ENCODE measurements at places on chromosomes 4 and X. TPM values are rescaled to one million over a fixed set of nuclear protein-coding genes. Genes with fewer than 3 reads are reported as not detected.
A peak's percentile ranks its signal among the peaks of the same experiment; 100 is the strongest.

The UGT2B11 gene
- total RNA-seq = not detected

The RHOXF2 gene
- not detected for total RNA-seq

The ETDB gene
- not detected for total RNA-seq

DNA sequence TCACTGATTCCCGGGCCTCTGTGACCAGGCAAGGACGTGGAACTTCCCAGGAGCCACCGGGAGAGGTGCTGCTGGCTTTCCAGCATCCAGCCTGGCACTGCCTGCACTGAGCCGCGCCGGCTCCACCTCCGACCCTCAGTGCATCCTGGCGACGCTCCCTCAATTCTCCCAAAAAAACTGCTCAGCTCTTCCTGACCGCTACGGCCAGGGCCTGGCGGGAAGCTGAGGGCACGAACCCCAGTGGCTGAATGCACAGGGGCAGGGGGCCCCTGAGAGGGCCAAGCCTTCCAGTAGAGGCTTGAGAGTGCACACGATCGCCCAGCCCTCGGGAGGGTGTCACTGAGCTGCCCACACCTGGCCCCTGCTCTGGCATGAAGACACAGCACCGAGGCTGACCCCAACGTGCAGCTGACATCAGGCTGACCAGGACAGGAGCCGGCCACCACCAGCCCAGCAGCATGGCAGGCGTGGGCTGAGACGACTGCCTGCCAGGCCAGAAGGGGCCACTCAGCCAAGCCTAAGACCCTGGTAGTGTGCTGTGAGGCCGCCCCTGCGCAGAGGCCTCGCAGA, 6.9 kb downstream of the CTBP1 start:
- no peak for DNase-seq

- no peak for DNase-seq
Observed at GRCh38 chr4:98298022-98298421, 36.8 kb downstream of the RAP1GDS1 start.

DNA sequence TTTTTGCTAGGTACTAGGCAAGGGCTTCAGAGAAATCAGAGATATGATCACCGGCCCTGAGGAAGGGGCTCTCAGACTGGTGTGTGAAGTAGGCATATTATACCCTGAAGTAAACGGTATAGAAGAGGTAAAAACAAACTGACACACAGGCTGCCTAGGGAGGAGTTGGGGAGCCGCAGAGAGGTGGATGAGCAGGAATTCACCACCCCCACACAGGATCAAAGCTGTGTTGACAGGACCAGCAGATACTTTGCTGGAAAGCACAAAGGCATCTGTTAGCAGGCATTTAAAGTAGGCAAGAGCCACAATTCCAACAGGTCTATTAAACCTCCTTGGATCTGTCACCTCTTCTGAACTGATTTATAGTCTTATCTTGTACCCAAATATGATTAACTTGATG, 71.8 kb upstream of the GPR34 start:
- DNase-seq = no peak

DNA sequence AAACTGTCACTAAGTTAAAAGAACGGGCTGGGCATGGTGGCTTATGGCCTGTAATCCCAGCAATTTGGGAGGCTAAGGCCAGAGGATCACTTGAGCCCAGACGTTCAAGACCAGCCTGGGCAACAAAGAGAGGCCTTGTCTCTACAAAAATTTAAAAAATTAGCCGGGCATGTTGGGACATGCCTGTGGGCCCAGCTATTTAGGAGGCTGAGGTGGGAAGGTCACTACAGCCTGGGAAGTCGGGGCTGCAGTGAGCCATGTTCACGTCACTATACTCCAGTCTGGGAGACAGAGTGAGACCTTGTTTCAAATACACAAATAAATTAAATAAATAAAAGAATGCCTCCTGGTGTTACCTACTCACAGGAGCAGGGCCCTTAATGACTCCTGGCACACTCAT, 69.5 kb downstream of the APBB2 start:
- DNase-seq = no peak

GRCh38 chr4:152258804-152259708, 276.8 kb downstream of the FBXW7 start:
- DNase-seq = no peak

GRCh38 chr4:56690393-56690792, 9.3 kb upstream of the HOPX start:
- no peak for DNase-seq

DNA sequence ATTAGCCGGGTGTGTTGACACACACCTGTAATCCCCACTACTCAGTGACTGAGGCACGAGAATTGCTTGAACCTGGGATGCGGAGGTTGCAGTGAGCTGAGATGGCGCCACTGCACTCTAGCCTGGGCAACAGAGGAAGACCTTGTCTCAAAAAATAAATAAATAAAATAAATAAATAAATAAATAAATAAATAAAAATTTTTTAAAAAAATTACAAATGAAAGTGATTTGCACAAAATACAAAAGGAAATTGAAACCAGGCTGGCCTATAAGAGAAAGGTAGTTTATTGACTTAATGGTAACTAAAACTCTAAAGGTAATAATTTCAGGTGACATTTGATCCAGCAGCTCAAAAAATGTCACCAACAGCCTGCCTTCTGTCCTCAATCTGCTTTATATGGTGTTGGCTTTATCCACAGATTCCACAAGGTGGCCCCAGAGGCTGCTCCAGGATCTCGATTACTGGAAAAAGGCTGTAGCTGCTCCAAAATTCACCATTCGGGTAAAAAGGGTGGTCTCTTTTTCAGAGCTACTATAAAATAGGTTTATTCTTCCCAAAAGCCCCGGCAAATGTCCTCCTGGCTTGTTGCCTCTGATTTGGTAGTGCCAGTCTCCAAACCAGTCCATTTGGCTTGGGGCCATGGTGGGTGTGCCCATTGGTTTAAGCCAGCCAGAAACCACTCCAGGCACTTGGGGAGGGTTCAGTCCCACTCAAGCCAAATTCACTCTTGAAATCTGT, 61.4 kb upstream of the TRIM2 start:
- DNase-seq = peak; percentile 84

- peak; percentile 98 for DNase-seq
Observed at GRCh38 chrX:47193475-47194193, at the start of gene UBA1. TSS of gene UBA1 (plus strand) at chrX:47193829. CDS start at chrX:47198803, 4,974 bp downstream.

- no peak for DNase-seq
Observed at GRCh38 chrX:154730253-154730891, 20.5 kb downstream of the GAB3 start.

GRCh38 chrX:68462197-68462596, 28.9 kb upstream of the OPHN1 start:
- no peak for DNase-seq

- no peak for DNase-seq
Observed at GRCh38 chr4:120691536-120691935, 231.0 kb downstream of the PRDM5 start.

DNA sequence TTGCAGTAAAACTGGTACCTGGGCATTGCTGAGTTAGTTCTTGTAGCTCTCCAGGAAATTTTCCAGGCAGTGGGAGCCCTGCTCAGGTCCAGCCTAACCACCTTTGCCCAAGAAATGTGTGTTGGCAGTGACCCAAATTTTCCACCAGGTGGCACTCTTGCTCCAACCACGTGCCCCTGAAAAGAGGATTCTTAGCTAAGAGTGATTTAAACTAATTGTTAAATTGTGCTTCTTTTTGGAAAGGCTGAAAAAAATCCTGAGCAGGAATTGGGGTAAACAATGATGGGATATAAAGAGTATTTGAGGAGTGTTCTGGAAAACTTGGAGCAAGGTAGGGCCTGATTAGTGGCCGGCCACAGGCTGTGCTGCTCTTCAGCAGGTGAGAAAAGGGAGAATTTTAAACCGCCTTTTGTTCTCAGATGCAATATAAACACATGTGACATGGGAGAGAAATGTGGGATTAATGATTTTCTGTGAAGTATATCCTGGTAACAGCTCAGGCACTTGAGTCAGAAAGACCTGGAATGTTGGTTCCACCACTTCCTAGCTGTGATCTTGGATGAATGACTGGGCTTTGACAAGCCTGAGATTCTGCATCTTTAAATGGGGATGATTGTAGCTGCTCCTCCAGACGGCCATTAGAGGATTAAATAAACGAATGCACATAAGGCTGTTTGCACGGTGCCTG, 219.6 kb downstream of the PTTG2 start:
- DNase-seq = peak; percentile 75

DNA sequence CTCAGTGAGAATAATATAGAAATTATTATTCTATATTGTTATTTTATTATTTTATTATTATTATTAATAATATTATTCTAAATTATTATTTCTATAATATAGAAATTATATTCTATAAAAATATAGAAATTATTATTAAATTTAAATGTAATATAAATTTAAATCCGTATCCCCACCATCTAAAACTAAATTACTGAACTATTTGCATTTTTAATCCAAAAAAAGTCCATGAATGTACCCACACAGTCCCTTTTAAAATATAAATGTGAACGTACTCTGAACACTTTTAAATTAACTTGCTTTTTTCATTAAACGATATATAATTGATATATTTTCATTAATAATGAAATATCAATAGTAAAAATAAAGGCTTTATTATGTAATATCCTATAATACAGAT, 248.3 kb upstream of the PCDH7 start:
- no peak for DNase-seq

DNA sequence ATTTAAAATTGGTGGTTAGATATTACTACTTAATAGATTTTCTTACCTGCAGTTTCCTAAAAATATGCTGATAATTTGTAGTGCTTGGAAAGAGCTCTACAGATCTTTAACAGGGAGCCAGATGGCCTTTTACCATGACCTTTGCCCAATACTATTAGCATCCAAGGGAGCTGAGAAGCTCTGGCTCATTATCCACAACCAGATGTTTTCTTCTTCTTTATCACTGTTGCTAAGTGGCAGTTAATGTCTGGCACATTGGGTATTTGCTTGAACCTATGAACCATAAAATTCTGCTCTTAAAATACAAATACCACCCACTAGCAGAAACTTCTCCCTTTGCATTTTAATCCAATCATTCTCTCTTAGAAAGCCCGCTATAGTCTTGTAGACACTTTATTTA, 1480.3 kb downstream of the C4orf33 start:
- no peak for DNase-seq

DNA sequence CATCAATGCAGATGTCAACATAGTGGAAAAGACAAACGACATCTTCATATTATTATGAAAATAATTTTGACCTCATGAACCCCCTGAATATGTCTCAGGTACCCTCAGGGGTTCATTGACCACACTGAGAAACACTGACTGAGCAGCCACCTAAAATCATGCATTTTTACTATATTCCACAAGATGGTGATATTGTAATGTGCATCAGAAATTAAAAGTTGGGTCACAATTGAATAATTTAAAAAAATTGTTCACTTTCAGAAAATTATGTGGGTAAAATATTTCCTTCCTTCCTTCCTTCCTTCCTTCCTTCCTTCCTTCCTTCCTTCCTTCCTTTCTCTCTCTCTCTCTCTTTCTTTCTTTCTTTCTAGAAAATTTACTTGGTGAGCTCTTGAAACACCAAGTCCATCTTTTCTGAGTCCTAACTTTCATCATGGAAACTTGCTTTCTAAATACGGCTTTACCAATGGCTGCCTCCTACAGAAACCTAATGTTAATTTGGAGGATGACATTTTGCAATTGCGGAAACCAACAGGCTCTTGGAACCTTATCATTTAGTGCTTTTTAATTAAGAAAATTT, 103.6 kb downstream of the RTL3 start:
- DNase-seq = no peak

DNA sequence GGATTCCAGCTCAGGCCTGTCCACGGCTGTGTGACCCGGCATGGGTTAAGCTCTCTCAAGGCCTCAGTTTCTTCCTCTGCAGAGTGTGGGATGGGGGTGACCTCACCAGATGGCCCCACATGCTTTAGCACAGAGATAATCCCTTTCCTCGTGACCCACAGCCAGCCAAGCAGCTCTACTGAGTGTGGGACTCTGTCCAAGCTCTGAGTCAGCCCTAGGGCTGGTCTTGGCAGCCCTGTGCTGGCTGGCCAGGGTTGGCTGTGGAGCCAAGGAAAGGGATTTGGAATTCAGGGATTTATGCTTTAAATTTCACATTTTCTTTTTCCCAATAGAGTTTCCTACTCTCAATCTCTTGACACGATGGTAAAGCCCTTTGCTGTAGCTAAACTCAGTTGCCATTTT, 19.7 kb upstream of the SPON2 start:
- DNase-seq = peak; percentile 93

All from aorta (tissue), 5 donors.